ENCODE measurements at places on chromosomes 2 and 18.

DNA sequence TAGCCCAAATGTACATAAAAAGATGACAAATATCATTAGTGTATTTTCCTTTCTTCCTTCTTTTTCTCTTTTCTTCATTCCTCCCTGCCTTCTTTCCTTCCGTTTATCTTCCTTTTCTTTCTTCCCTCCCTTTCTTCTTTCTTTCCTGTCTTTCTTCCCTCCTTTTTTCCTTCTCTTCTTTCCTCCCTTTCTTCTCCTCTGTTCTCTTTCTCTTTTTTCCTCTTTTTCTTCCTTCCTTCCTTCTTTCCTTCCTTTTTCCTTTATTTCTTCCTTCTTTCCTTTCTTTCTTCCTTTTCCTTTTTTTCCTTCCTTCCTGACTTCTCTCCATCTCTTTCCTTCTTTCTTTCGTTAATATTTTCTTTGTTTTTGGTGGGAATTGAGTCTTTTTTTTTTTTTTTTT is 256.9 kb upstream of the CNTNAP5 start:
- no peak for DNase-seq

DNA sequence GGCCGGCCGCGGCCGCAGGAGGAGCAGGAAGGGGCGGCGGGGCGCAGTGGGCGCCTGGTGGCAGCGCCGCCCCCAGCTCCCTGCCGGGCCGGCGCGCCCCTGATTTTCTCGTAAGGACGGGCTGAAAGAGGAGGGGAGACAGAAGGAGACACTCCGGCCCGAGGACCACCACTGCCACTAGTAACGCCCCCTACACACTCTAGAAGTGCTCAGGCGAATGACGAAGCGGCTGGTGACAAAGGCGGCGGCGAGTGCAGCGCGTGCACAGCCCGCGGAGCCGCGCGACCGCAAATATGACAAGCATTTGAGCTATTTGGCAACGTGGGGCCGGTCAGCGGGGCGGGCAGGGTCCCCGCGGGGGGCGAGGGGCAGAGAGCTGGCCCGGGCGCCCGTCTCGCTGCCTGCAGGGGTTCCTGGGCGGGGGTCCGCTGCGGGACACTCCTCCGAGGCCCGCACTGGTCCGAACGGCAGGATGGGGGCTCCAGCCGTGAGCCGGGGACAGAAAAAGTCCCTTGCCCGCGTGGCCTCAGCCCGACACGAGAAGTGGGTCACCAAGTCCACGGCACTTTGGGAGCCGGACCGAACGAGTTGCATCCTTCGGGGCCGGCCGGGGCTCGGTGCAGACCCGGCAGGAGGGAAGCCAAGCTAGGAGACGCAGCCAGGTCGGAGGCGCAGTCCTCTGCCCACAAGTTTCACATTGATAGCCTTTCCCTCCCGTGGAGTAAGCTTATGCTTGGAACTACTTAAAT is 524 bp upstream of the SERTAD2 start:
- DNase-seq: peak; percentile 79

- DNase-seq: peak; percentile 49
Observed at GRCh38 chr2:223560749-223561435, 41.3 kb downstream of the SCG2 start.

- DNase-seq: no peak
Observed at GRCh38 chr2:107005853-107006252, 119.9 kb upstream of the ST6GAL2 start.

DNA sequence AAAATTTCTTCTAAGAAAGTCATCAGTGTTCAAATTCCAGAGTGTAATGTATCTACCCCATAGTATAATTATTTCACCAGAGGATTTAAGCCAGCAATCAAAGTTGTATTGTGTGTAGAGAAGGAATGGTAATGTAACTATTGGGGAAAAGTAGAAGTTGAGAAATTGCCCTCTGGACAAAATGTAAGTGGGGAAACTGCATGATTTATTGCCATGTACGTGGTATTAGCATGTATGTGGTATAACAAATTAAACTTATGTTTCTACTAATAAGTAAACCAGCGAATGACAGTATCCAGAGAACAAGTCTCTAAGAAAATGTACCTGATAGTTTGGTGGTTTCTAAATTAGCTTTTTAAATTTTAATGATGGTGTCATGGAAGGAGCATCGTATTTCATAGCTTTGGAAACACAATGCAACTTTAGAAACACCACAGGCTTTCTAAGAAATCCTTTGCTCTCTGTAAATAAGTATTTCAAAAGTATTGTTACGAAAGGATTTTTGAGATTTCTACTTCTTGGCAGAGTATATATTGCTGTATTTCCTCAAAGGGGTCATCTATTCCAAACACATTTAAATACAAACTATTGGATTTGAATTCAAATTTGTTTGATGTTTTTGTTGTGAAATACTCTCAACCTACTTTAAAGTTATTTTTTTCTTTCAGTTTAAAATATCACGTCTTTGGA is 1018.9 kb upstream of the ZEB2 start:
- no peak for DNase-seq

GRCh38 chr18:33818145-33818544 is 240.1 kb downstream of the ASXL3 start:
- DNase-seq: no peak

- no peak for DNase-seq
Observed at GRCh38 chr2:74814102-74814501, 19.8 kb upstream of the HK2 start.

- no peak for DNase-seq
Observed at GRCh38 chr2:175840256-175840655, 161.8 kb downstream of the LNPK start.

DNA sequence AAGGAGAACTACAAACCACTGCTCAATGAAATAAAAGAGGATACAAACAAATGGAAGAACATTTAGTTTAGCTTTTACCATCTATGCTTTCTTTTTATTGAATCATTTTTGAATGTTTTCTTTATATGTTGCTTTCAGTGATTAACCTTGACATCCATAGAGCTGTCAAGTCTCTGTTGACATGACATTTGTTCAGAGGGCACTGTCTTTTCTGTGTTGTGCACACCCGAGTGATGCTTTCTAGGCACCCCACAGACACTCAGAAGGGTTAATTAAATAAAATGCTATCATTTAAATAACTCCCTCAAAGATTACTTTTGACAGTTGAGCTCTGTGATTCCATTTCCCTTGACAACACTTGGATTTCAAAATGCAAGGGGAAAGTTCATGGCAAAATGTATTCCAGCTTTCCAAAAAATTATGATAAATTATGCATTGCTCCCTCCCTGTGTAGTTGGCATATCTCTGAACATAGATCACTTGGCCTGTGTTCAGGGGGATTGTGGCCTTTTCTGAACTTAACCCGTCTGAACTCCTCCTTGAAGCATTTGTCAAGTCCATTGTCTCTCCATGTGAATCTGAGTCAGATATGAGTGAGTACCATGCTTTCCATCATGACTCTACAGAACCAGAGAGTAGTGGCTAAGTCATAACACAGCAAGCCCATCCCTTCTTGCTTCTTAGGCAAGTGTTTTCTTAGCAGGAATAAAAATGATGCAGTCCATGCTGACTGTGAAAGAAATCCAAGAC is 372.6 kb downstream of the RPRM start:
- DNase-seq: no peak

DNA sequence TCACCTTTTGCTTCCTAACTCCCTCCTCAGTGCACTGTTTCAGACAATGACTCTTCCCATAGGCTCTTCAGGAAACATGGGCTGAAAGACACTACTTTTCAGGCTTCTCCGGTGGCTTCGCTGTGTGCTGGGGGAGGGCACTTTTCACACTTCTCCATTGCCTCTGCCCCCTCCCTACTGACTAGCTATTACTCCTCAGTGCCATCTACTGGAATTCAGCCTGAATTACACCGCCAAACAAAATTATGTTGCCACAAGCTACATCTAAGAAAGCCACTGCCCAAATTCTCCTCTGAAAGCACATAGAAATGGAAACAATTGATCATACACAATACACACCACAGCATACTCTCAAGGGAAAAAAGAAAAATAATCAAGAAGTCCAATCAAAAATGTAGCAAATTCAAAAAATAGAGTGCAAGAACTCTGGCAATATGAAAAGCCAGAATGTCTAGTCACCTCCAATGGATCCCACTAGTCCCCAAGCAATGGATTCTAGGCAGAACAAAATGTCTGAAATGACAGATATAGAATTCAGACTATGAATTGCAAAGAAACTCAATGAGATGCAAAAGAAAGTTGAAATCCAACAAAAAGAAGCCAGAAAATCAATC is 1139.4 kb upstream of the GYPC start:
- DNase-seq: peak; percentile 1

GRCh38 chr2:15780912-15781574 is 159.3 kb upstream of the MYCN start:
- DNase-seq: no peak

DNA sequence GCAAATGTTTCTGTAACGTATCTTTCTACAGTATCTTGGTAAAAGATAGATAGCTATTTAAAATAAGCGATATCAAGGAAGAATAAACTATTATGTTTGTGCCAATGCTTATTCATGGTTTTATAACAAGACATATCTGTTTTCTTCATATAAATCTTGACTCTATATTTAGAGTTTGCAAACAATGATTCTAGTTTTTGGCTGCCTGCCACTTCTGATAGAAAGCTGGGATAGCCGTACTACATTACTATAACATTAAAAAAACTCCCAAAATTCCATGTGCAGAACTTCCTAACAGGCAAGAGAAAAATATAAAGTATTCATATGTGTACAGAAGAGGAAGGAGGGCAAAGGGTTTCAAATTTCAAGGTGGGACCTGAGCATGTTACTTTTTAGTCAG is 985.0 kb downstream of the BCL11A start:
- DNase-seq: no peak

DNA sequence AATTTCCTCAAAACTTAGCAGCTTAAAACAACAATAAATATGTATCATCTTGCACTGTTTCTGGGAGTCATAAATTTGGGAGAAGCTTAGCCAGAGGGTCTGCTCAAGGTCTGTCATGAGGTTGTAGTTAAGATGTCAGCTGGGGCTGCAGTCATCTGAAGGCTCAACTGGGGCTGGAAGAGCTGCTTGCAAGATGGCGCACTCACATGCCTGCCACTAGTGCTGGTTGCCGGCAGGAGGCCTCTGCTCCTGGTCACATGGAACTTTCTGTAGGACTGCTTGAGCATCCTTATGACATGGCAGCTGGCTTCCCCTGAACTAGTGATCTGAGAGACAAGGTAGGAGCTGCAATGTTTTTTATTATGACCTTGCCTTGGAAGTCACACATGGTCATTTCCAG is 215.5 kb upstream of the HAAO start:
- no peak for DNase-seq

DNA sequence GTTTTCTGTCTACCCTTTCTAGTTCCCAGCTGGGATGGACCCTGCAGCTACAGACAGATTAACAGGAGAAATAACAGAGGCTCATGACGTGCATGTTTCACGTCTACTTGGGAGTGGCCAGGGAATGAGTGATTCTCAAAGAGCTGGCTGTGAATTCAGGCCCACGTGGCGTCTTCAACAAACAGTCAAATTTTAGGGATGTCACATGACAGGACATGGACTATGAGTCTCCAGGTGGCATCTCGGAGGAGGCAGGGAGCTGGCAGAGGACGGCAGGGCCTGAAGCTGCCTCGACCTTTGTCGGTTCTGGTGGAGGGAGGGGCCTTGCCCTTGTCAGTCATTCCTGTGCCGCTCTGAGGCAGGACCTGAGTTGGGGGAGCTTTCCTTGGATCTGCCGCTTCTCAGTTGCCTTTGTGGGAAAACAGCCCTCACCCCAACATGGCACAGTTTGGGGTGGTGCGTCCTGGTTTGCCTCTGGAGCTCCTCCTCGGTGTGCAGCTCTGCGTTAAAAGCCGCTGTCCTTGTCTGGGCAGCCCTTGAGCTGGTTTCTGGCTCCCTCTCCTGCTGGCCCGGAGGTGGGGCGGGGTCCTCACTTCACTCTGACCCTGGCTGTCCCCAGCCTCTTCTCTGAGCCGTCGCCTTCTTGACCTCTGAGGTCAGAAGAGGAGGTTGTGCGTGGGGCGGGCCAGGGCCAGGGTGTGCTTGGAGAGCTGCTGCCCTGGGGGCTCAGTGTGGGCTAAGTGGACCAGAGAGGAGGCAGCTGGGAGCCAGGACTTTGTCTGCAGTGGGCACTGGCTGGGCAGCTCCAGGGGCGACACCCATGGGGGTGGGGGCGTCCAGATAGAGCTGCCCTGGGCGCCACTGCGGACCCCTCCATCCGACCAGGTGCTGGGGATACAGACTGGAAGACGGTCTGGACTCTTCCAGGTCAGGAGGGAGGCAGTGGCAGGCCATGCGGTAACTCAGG is 12.1 kb upstream of the GAL3ST2 start:
- no peak for DNase-seq

GRCh38 chr2:149625671-149626070 is 38.1 kb upstream of the MMADHC start:
- DNase-seq: no peak

DNA sequence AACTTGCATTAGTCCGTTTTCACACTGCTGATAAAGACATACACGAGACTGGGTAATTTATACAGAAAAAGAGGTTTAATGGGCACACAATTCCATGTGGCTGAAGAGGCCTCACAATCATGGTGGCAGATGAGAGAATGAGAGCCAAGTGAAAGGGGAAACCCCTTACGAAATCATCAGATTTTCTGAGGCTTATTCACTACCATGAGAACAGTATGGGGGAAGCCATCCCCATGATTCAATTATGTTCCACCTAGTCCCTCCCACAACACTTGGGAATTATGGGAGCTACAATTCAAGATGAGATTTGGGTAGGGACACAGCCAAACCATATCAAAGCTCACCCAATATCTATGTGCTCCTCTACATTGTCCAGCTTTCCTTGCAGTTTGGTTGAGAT is 16.0 kb upstream of the SERPINE2 start:
- peak; percentile 30 for DNase-seq

DNA sequence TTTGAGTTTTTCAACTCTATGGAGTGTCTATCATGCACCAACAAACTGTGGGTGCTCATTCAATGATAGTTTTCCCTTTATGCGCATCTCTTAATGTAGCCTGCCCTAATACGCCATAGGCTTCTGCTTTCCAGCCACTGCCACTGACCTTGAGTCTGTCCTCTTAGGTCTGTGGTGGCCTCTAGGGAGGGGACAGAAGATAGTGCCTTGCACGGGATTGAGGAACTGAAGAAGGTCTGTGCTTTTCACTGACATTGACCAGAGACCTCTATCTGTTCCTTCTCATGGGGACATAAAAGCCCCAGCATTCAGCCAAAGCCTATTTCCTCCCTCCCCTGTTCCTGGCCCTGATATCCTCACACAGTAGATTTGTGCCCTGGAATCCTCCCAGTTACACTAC is 2.3 kb downstream of the GCKR start:
- DNase-seq: no peak

- DNase-seq: peak; percentile 4
Observed at GRCh38 chr18:39611381-39612100, 2045.9 kb upstream of the CELF4 start.

- DNase-seq: no peak
Observed at GRCh38 chr2:98561902-98562695, 46.2 kb downstream of the COA5 start.

DNA sequence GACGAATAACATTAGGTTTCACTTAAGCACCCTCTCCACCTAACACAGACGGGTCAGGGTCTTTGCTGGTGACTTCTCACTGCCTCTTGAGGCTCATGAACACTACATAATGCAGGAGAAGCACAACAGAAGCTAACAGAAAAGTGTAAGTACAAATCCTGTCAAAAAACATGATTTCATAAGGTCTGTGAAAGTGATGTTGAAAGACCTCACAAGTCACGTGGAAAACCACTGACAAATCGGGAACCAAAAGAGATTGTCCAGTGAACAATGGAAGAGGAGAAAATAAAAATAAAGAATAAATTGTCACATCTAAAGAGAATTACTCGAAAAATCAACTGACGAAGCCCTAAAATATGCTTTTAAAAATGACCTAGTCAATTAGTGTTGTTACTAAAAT is 14.0 kb downstream of the PSD4 start:
- no peak for DNase-seq
